Breast epithelium (tissue), 4 donors: ENCODE measurements at places on chromosomes 7 and 10.

DNA sequence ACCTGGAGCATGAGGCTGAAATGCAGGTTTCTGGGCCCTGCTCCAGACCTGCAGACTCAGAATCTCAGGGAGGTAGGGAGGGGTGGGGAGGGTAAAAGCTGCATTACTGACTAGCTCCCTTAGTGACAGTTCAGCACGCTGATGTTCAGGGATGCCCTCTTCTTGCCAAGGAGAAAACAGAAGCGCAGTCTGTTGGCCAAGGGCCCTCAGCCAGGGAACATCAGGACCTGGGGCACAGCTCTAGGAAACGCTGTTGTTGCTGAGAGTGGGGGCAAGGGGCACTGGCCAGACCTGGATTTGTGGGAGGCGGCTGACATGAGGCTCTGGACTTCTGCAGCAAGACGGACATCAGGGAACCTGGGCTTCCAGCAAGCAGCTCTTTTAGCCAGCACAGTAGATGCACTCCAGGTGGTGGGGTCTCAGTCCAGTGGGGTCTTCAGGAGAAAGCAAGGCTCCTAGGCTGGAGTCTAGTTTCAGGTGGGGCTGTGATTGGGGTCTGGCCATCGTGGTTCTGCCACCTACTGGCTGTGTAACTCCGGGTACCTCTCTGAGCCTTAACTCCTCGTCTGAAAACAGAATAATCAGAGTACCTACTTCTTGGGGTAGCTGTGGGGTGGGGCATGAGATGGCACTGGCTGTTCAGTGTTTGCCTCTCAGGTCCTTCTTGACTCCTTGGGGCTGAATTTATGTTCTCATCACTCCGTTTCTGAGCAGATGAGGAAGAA, 72.9 kb upstream of the PRLHR start:
- DNase-seq: no peak

- no peak for DNase-seq
Measured at GRCh38 chr7:152158801-152159587, 133.5 kb downstream of the GALNT11 start.

GRCh38 chr7:66304536-66304935, 99.4 kb downstream of the TPST1 start:
- no peak for DNase-seq

DNA sequence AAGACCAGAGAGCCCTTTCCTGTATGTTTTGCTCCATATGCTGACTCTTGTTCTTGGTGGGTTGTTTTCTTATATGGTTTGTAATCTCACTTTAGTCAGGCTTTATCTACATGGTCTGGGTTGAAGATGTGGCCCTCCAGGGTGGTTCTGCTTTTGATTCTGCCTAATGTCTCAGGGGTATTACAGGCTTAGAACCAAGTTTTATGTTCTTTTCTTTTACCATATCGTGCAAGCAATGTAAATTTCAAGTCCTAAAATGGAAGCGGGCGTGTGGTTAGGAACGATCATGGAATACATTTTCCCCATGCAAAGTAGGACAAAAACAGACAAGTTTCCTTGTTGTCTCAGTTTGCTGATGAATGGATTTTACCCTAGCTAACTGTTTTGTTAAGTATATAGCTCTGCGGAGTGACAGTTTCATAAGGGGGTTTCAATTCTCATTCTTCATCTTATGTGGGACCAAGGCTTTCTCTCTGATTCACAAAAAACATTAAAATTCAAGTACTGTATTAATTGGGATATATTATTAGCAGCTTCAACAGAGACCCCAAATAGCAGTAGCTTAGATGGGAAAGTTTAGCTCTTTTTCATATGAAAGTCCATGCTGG, 58.7 kb downstream of the MTURN start:
- no peak for DNase-seq

GRCh38 chr10:4802711-4803487, 23.1 kb upstream of the AKR1E2 start:
- no peak for DNase-seq

DNA sequence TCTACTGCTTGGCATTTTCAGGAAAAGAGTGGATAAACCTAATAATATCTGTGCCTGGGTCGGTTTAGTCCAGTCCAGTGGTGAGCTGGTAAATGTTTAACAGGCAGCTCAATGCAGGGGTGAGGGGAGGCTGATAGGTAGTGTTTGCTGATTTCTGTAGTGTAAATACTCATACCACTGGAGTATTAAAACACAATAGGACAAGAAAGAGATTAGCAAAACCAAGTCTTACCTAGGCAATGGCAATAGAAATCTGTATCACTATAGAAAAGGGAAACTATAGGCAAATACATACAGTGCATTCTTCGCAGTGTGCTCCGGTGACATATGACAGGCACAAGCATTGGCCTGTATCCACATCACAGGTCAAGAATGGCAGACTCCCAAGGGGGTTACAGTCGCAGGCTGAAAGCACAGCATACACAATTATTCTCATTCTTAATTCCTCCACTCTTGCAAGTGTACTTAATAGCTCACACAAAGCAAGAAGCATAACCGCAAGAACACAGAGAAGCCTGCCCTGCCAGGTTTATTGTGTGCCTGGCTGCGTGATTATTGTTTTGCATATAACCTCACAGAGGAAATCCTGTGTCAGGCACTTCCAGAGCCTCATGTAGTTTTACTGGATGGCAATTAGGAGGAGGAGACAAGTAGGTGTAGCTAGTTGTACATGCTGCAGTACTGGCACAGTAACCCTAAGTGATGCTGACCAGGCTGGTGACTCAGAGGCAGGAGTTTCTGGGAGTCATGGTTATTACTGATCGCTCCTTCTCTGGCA, 35.0 kb downstream of the LAMB4 start:
- no peak for DNase-seq

DNA sequence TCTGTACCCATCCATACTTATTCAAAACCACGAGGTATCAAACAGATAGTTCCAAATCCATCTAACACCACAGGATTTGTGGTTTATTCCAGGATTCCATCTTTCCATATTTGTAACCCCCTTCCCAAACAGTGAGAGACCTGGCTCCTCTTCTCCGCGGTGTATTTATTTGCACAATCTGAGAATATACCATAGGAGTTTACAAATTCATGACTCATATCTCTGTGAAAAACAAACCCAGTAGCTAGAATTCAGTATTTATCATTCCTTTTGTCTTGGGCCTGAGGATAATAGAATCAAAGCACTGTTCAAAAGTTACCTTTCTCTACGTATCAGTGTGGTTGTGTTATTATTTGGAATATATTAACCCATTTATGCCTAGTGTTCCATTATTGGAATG, 31.9 kb downstream of the PDSS1 start:
- DNase-seq: no peak

GRCh38 chr10:63712717-63713115, 191.5 kb downstream of the REEP3 start:
- no peak for DNase-seq

DNA sequence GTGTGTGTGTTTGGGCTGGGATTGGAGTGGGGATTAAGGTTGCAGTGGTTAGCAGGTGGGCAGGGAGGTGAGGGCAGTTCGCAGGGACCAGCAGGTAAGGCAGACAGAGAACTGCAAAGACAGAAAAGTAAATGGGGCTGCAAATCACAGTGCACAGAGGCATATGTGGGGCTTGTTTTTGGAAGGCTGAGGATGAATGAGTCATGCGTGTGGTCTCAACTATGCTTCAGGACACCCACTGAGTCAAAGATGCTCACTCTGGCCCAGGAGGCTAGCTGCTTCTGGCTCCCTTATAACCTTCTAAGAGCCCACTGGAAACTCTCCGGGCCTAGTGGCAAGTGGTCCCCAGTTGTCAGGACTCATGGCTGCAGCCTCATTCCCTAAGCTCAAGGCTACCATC, 118.2 kb downstream of the ZNF248 start:
- DNase-seq: no peak

GRCh38 chr7:154842591-154842990, 160.3 kb downstream of the PAXIP1 start:
- DNase-seq: no peak
